ENCODE measurements at places on chromosomes 7 and 10. TPM values are rescaled to one million over a fixed set of nuclear protein-coding genes. Genes with fewer than 3 reads are reported as not detected.

The NKX2-3 gene
- not detected for total RNA-seq

The PIK3CG gene
- 3.3 TPM for total RNA-seq

The CPA2 gene
- not detected for total RNA-seq

The USP6NL gene
- total RNA-seq, result 19.7 TPM

The HOXA7 gene
- 6.2 TPM for total RNA-seq

The AKR1C8 gene
- total RNA-seq, result not detected
